ENCODE measurements at places on chromosomes 12 and 14.

- DNase-seq = no peak
Observed at GRCh38 chr14:27587103-27587502, 989.3 kb upstream of the NOVA1 start.

DNA sequence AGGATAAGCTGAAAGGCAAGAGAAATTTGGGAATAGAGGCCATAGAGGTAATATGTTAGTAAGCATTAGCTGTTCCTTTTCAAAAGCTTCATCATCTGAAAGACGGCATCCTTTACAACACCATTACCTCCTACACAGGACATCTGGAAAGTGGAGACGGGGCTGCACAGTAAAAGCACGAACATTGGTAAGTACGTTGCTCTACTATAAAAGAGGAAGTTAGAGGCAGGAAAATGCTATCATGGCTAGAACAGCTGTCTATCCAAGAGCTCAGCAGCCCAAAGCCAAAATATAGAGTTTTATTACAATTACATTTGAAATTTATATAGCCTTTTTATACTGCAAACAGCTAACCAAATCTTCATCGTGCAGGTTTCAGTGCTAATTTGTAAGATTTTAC is 172.3 kb upstream of the GRIP1 start:
- peak; percentile 3 for DNase-seq

GRCh38 chr14:94541234-94541975 is 19.8 kb upstream of the SERPINA4 start:
- no peak for DNase-seq

DNA sequence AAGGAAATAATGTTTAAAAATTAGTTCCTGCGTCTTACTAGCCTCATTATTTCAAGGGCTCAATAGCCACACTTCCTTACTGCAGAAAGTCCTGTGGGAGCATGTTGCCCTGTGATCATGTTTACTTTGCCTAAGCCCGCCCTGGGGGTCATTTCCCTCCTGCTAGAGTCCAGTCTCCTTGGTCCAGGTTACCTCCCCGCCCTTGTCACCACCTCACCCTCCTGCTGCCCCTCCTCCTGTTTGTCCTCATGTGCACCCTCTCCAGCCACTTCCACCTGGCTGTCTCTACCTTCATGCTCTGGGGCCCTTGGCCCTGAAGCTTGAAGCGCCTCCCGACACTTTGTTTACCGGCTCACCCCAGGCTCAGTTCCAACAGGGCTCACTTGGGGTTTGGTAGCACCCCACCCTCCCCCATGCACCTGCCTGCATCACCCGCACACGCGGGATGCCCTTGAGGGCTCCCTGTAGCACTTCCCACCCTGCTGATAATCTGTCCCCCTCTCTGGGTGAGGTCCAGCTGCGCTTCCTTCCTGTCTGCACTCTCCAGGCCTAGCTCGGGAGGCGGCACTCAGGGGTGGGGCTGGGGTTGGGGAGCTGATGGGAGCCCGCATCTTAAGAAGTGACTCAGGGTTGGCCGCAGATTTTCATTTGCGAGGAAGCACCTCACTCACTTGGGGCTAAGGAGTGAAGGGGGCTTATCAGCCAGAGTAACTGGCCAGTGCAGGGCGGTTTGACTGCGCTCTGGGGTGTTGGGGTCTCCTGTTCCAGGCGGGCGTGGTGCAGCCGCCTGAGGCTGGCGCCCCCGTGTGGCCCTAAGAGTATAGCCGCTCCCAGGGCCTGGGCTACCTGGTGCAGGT is 40.1 kb downstream of the SMIM41 start:
- DNase-seq = peak; percentile 52

DNA sequence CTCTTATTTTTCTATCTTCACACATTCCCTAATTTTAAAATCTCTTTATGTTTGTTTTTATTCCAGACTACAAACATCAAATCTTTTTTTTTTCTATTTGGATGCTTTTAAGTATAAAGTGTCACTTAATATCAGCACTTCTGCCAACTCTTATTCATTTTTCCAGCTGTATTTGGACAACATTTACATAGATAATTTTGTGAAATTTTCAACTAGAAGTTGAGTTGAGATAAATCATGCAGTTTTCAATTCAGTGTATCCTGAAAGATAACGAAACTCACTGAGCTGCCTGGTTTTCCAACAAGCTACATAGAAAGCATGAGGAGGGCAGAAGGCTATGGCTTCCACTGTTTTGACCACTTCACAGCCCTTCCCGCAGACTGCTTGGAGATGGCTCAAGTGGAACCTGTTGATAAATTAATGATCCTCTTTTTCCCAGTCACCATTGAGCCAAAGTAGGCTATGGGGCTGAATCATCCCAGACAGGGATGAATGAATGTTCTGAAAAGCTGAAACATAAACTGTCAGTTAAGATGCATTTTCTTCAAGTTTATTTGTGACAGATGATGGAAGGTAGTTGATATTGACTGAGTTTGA is 213.9 kb downstream of the RAD51B start:
- no peak for DNase-seq

DNA sequence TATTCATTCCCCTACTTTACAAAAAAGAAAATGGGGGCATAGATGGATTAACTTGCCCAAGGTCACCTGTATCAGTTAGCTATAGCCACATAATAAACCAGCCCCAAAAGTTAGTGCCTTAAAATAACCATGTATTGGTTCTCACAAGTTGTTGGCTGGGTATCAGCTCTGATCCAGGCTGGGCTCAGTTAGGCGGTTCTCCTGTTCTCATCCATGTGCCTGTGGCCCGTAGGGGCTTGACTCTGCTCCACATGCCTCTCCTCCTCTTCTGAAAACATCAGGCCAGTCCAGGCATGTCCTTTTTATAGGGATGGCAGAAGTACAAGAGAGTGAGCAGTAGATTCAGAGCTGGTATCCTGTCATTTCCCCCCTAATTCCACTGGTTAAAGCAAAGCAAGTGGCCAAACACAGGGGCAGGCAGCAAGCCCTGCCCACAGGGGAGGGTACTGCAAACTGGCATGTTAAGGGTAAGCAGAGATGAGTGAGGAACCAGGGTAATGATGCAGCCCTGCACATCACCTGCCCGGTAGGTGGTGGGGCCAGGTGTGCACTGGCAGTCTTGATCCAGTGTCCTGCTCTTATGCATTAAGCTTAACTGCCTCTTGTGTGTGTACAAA is 47.9 kb upstream of the TUNAR start:
- DNase-seq = no peak

DNA sequence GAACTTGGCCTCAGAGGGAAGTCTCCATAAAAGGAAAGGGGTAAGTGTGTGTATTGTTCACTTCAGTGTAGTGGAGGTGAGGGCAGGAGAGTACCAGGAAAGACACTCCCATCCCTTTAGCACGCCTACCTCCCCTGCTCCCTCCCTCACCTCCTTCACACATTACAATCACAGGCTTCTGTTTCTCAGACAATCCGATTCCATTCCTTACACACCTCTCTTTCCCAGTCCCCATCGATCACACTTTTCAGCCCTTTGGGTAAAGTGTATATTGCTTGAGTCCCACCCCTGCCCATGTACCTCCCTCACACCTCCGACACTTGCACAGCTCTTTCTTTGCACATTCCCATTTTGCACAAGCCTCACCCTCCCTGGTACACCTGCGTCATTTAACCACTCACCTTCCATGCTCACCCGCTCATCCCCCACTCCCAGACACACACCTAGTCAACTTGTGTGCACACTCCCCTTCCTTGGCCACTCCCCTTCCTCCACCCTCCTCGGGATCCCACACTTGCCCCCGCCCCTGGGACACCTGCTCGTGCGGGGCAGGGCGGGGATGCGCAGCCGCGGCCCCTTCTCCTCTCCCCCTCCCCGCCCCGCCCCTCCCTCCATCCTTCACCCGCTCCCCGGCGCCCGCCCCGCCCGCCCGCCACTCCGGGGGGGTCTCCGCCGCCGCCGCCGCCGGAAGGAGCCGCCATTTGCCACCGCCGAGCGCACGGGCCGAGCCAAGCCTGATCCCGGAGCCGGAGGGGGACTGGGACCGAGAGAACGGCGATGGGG is at the start of gene MARCHF9:
TSS of gene MARCHF9 (plus strand) at position 693 of the 783 bp plus-strand sequence. CDS start 426 bp downstream, outside the sequence.
- DNase-seq = peak; percentile 93

DNA sequence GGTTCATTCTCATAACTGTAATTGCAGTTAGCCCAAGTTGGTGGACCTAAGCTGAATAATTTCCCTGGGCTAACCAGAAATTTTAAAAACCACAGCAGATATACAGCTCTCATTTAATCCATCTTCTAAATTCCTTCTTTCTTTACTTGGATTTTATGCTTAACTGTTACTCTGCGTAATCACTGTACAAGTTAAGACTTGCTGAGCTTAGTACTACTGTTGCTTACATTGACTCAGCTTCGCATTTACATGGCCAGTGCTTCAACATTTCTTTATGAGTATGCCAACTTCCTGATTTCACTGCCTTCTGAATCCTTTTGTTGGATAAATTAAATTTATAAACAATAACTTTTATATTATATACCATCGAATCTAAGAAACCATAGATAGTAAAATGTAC is 147.4 kb downstream of the SLC38A4 start:
- DNase-seq = no peak

DNA sequence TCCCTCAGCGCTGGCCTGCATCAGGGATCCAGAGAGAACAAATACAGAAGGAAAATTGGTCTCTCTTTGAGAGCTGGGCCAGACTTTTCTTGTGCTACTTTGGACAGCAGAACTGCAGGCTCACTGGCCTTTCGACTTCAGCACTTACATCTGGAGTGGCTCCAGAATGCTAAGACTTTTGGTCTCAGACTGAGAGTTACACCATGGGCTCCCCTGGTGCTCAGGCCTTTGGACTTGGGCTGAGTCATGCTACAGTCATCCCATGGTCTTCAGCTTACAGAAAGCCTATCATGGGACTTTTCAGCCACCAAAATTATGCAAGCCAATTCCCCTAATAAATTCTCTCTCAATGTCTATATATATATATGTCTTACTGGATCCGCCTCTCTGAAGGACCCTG is 9.0 kb upstream of the CD163 start:
- no peak for DNase-seq

GRCh38 chr12:83083616-83084015 is 396.9 kb downstream of the TMTC2 start:
- no peak for DNase-seq

DNA sequence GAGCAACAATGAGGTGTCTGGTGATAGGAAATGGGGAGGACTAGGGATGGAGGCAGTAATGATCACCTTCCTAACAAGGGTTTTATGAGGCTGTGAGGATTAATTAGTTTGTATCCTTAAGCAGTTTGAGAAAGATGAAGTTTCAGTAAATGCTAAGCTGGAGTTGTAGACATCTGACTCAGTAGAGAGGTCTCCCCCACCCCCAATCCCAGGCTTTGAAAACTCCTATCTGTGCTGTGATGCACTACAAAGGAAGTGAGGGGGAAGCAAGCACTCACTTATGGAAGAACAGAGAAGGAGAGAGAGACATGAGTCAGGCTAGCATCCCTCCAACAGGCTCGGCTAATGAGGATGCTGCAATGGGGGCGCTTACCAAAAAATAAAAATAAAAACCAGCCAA is 5.5 kb upstream of the BCL11B start:
- no peak for DNase-seq

GRCh38 chr12:22262309-22262708 is 72.2 kb downstream of the ST8SIA1 start:
- no peak for DNase-seq

DNA sequence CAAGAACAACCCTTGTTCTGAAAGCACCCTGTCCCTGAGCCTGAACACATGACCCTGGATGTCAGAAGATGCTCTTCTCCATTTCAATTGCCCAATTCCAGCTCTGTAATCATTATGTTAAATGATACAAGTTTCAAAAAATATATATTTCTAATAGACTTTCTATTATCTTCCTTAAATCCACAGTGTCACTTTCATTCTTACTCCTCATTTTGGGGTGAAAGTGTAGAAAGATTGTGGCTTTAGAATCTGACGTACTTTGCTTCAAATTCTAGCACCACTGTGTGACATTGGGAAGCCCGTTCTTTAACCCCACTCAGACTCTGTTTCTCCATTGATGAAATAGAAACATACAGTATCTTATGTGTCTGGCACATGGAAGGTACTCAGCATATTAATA is 83.2 kb downstream of the ETV6 start:
- DNase-seq = no peak

GRCh38 chr14:100780646-100781355 is 45.1 kb upstream of the MEG3 start:
- no peak for DNase-seq

DNA sequence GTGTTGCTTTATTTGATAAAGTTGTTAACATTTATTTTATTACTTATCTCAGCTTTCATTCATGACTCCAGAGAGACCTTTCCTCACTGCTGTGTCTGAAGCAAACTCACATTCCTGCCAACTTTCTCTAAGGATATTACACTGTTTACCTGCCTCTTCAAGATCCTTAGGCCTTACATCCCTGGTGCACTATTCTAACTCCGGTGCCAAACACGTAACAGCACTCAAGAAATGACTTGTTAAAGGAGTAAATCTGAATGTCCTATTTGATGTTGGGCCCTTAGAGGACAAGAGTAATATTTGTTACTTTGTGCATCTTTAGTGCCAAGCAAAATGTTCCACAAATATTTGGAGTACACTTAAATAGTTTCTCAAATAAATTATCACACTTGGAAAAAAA is 324.1 kb upstream of the FLRT2 start:
- no peak for DNase-seq

GRCh38 chr14:88104710-88105109 is 99.8 kb downstream of the GPR65 start:
- DNase-seq = no peak

- no peak for DNase-seq
Observed at GRCh38 chr12:62401631-62402030, 65.0 kb upstream of the MON2 start.

DNA sequence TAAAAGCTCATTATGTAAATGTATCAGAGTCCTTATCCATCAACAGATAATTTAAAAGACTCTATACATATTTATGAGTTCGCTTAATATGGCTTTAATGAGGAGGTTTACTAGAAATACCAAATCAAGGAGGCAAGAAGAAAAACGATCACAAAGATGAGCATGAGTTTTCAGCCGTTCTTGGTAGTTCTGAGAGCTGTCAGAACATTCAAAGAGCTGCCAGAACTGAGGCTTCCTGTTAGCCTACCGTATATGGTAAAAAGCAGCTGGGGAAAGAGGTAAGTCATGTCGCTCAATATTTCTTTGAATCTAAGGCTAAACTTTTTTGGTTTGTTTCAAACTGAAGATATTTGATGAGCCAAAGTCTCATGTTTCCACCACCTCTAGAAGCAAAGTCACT is 115.3 kb upstream of the PLXNC1 start:
- DNase-seq = no peak

DNA sequence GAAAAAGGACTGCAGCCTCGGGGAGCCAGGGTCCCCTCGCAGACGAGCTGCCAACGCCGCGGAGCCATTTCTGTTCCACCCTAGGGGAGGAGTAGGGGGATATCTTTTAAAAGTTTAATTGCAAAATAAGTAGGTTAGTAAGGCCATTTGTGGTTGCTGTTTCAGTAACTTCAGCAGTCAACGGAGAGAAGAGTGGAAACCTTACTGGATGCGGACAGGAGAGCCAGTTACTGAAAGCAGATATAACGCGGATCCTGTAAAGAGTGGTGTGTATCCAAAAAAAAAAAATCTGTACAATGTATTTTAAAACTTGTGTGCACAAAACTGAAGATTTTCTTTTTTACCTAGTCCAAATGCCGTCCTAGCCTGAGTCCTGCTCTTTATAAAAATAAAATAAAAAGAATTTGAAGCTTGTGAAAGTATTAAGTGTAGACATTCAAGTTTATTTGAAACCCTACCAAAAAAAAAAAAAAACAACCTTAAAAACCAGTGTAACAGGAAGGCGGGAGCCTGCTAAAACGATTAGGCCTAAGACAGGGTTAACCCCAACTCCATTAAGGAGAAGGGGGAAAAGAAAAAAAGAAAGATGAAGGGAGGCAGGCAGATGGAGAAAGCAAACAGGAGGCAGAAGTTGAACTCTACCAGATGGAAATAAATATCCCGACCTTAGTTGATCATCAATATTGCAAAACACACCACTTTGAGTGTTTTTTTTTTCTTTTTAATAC is 1.0 kb upstream of the BTG1 start:
- DNase-seq = no peak

- no peak for DNase-seq
Observed at GRCh38 chr14:61470961-61471293, 149.5 kb downstream of the PRKCH start.
